ENCODE measurements at places on chromosomes 3 and 15.

GRCh38 chr15:63439536-63440264 is 58.1 kb upstream of the CA12 start:
- no peak for DNase-seq

GRCh38 chr15:62821384-62822131 is 221.0 kb upstream of the TPM1 start:
- no peak for DNase-seq

GRCh38 chr15:88800026-88800425 is 3.2 kb upstream of the ACAN start:
- DNase-seq: peak; percentile 10

GRCh38 chr3:69200384-69201068 is 78.1 kb upstream of the LMOD3 start:
- peak; percentile 79 for DNase-seq

DNA sequence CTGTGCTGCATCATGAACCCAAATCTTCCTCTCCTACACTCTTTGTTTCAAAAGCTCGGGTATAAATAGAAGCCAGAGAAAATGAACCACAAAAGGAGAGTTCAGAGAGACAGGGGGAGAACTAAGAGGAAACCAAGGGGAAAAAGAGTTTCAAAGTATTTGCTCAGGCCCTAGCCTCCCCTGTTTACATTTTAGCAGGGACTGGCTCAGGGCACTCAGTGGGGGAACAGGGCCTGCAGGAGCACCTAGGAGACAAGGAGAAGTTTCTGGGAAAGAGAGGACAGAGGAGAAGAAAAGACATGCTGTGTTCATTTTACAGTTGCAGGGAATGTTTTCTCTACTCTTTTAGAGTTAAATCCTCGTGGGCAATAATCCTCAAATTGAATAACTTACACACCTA is 8.5 kb upstream of the IL17RD start:
- DNase-seq: no peak

GRCh38 chr15:37134244-37134643 is 33.9 kb upstream of the MEIS2 start:
- no peak for DNase-seq

- DNase-seq: no peak
Measured at GRCh38 chr3:185878920-185879319, 54.1 kb upstream of the IGF2BP2 start.

DNA sequence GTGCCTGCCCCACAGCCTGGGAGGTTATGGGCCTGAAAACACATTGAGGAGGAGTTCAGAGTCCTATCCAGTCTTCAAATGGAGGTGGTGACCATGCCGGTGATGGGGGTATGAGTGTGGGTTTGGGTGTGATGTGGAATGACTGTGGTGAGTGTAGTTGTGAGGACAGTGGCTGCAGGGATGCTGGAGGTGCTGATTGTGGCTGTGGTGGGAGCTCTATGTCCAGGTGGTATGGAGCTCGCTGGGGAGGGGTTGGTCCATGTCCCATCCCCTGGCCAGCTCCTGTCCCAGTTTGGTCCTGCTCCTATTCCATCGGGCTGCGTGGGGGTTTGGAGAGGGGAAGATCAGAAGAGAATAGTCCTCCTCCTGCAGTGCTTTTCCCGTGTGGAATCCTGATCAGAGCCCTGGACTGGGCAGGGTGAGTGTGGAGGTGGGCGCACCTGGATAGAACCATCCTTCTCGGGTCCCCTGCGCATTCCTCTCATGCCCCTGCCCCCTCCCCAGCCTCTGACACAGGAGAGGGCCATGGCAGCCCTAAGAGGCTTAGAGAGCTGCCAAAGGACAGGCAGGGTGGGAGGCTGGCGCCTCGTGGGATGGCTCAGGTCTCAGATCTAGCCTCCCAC is 23.0 kb upstream of the GOLGA6C start:
- no peak for DNase-seq

- DNase-seq: no peak
Measured at GRCh38 chr3:192881159-192881786, 36.4 kb downstream of the MB21D2 start.

GRCh38 chr3:127715532-127715931 is 42.8 kb downstream of the ABTB1 start:
- no peak for DNase-seq

- DNase-seq: no peak
Measured at GRCh38 chr3:106263011-106263410, 394.2 kb upstream of the CBLB start.

GRCh38 chr3:64975147-64975546 is 287.3 kb upstream of the ADAMTS9 start:
- no peak for DNase-seq

DNA sequence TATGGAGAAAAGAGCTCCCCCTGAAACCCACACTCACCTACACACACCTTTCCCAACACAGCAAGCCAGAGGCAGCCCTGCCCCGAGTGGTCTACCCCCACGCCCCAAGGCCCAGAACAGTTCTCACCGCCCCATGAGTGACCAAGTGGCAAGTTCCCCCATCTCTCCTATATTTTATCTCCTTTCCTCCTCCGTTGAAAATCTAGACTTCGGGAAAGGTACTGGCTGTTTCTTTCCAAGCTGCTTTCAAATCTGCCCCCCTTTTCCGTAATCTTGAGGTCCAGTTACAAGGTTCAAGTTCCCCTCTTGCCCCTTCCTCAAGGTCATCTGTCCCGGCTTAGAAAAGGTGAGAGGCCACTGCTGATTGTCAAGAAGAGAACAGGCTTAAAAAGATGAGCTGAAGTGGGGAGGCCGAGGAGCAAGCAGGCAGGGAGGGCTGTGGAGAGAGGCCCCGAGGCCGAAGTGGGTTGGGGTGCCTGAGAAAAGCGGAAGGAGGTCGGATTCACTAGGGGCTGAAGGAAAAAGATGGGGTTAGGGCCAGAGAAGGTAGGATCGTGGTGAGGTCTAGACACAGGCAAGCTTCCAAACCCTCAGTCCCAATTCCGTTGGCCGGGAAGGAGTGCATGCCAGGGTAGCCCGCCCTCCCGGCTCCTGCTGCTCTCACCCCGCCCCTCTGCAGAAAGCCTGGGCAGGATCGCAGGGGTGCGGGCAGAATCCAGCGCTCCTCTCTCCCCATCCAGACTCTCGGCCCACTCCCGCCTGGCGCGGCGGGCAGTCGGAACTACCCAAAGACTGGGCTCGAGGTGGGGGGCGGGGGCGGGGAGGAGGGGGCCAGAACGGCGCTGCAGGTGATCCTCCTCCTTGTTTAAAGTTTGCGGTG is 1.7 kb downstream of the SEMA5B start:
- DNase-seq: no peak

DNA sequence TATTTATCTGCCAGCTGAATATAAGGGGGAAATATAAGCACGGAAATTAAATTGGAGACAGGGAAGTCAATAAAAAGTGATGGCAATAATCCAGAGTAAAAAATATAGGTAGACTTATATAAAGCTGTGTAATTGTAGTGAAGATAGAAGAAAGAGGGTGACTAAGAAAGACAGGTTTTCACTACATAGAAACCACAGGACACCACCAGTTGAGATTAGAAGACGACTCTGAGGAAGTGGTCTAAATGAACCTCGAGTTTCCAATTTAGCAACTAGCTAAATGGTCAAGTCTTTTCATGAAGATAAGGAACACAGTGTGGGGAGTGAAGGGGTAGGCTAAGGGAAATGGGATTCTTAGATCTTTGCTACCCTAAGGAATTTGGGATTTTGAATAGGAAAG is 188.8 kb upstream of the ARL6 start:
- no peak for DNase-seq

- no peak for DNase-seq
Measured at GRCh38 chr3:161744366-161744765, 247.8 kb downstream of the OTOL1 start.

GRCh38 chr15:47412136-47412535 is 305.2 kb upstream of the SEMA6D start:
- DNase-seq: no peak

- no peak for DNase-seq
Measured at GRCh38 chr3:121894301-121894990, at the start of gene SLC15A2. TSS of gene SLC15A2 (plus strand) at chr3:121894401. CDS start at chr3:121894477, 76 bp downstream.

DNA sequence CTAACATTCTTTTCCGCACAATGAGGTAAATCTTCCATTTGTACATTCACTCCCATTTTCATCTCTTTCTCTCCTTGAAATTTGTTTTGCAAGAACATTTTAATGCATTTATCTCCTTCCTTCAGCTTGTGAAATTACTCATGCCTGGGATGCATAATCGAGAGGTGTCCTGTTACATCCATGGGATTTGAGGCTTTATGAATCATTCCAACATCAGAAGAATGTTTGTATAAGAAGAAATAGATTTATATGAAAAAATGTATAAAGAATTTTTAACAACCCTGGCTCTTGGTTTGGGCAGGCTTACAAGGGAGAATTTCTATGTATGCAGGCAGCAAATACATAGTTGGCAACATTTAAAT is 93.2 kb upstream of the MBNL1 start:
- no peak for DNase-seq

GRCh38 chr3:171776411-171776810 is 33.9 kb downstream of the PLD1 start:
- no peak for DNase-seq

GRCh38 chr3:72448375-72448823 is 399.8 kb downstream of the SHQ1 start:
- DNase-seq: no peak

DNA sequence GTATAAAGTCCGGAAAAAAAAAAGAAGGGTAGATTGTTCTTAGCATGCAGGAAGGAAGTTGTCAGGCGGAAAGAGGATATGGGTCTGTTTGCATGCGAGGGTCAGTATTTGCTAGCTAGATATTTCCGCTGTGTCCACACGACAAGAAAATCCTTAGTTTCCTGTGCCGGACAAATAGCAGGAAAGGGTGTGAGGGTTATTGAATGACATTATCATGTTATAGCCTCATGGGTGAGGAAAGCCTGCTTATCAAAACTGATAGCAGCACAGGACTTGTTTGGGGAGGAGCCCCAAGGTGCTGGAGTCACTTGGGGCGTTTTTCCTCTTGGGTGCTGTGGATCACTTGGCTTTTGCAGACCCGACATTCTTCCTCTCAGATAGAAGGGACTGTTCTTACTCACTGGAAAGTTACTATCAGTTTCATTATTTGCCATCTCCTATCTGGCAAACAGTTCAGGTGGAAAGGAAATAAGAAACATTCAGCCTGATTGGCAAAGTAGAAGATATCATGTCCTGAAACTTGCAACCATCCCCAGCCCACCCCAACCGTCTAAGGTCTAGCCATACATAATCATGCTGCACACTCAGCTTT is 127.2 kb upstream of the DPH6 start:
- DNase-seq: peak; percentile 78

DNA sequence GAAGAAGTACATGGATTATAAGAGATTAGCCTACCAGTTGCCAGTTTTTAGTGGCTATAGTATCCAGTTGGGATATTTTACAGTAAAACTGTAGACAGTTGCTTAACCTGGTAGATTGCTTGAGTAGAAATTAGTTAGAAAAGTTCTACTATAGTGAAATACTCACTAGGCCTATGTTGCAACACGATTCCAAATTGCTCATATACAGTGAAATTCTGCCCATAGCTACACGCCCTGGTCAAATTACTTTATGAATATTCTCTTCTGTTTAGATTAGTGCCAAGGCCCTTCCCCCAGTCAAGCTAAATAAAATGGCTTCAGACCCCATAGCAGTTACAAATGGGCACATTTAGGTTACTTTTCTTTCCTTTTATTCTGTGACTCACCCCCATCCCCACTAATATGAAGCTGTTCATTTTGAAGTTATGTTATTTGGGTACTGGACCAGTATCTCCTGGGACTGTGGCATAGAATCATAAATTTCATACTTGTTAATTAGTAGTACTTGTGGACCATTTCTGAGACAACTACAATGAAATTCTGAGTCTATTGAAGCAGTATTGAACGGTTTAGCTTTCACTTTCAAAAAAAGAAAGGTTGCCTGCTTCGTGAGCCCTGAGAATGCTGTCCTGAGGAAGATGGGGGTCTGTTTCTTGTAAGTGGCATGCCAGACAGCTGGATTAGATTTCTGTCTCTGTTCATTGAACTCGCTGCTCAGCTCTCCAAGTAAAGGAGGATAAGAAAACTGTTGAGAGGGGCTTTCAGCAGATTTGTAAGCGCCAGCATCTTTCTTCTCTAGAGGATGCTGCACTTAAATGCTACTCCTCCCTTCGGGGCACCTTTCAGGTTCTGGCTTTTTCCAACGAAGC is 65.8 kb upstream of the CFAP20DC start:
- no peak for DNase-seq

DNA sequence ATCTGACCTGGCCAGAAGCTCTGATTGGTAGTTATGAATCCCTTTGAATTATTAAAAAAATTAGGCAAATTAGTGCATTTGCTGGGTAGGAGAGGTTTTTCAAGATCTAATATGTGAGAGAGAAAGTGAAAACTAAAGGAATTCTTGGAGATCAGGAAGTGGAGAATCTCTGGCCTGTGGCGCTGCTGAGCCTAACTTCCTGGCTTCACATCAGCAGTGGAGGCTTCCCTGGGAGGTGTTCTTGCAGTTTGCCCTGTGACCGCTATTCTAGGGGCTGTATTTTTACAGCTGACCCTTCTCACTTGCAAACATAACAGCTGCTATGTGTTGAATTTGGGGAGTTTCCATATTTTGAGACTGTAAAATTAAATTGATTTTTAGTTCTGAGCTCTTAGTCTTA is 166.4 kb downstream of the ATG7 start:
- no peak for DNase-seq

- no peak for DNase-seq
Measured at GRCh38 chr3:47586746-47587145, 8.1 kb upstream of the CSPG5 start.

GRCh38 chr3:177889652-177890358 is 646.4 kb upstream of the KCNMB2 start:
- no peak for DNase-seq

GRCh38 chr3:69428657-69429255 is 42.9 kb upstream of the FRMD4B start:
- no peak for DNase-seq

- no peak for DNase-seq
Measured at GRCh38 chr15:91572110-91572509, 281.4 kb upstream of the SLCO3A1 start.

DNA sequence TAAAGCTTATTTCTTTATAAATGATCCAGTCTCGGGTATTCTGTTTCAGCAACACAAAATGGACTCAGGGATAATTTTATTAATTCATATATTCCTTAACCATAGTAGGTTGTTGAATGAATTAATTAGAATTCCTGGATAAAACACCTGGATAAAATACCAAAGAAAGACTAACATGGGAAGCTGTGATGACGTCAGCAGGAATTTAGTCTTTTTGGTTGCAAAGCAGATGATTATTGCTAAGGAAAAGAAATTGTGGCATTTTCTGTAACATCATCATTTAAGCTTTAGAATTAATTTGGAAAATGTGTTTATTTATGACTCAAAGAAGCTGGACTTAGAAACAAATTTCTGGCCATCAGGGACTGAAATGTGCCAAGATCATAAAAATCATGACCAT is 228.3 kb upstream of the ZBTB20 start:
- no peak for DNase-seq

- no peak for DNase-seq
Measured at GRCh38 chr15:31975830-31976229, 54.5 kb upstream of the CHRNA7 start.

GRCh38 chr15:60110909-60111308 is 106.8 kb downstream of the FOXB1 start:
- peak; percentile 71 for DNase-seq

DNA sequence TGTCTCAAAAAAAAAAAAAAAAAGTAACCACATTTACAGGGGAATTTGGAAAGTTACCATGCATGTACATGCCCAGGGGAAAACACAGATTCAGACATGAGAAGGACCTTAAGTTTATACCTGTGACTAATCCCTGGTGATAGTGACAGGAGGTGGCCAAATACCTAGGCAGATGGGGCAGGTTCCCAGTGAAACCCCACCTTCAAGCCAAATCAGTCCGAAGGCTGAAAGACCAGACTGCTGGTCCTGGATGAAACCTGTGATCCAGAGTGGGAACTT is 15.8 kb downstream of the SPCS1 start:
- DNase-seq: no peak

- DNase-seq: no peak
Measured at GRCh38 chr3:12507591-12508281, 23.5 kb downstream of the TSEN2 start.
